ENCODE measurements at places on chromosomes 7 and 10.

DNA sequence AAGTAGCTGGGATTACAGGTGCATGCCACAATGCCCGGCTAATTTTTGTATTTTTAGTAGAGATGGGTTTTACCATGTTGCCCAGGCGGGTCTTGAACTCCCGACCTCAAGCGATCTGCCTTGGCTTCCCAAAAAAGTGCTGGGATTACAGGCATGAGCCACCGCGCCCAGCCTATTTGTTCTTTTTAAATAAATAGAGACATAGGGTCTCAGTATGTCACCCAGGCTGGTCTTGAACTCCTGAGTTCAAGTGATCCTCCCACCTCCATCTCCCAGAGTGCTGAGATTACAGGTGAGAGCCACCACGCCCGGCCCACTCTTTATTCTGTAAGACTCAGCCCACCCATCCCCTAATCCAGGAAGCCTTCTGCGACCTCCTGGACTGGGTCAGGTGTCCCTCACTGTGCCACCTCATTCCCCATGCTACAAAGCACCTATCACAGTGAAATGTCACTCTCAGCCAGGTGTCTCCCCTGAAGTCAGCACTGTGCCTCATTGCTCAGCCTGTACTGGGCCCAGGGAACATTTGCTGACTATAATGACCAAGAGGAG lies 2.8 kb downstream of the TMEM120A start:
- DNase-seq, result no peak

GRCh38 chr7:111517549-111517951 lies 44.7 kb downstream of the IMMP2L start:
- no peak for DNase-seq

- peak; percentile 52 for DNase-seq
Observed at GRCh38 chr10:3785851-3786271, 852 bp upstream of the KLF6 start.

- DNase-seq, result no peak
Observed at GRCh38 chr10:120727001-120727400, 124.2 kb upstream of the WDR11 start.

- peak; percentile 5 for DNase-seq
Observed at GRCh38 chr7:78121888-78122287, 323.3 kb downstream of the PHTF2 start.

GRCh38 chr7:6443372-6443941 lies 4.3 kb downstream of the DAGLB start:
- DNase-seq, result no peak

DNA sequence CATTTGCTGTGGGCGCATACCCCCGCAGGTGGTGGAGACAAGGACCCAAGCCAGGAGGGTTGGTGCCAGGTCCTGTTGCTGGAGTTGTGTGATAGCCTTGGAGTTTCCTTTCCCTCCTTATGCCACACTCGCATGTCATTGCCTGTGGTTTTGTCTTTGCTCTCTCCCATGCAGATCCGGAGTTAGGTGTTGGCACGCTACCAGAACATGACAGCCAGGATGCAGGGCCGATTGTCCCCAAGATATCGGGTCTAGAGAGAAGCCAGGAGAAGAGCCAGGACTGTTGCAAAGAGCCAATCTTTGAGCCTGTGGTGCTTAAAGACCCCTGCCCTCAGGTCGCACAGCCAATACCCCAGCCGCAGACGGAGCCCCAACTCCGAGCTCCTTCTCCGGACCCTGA lies 369.2 kb upstream of the GALNT17 start:
- no peak for DNase-seq

DNA sequence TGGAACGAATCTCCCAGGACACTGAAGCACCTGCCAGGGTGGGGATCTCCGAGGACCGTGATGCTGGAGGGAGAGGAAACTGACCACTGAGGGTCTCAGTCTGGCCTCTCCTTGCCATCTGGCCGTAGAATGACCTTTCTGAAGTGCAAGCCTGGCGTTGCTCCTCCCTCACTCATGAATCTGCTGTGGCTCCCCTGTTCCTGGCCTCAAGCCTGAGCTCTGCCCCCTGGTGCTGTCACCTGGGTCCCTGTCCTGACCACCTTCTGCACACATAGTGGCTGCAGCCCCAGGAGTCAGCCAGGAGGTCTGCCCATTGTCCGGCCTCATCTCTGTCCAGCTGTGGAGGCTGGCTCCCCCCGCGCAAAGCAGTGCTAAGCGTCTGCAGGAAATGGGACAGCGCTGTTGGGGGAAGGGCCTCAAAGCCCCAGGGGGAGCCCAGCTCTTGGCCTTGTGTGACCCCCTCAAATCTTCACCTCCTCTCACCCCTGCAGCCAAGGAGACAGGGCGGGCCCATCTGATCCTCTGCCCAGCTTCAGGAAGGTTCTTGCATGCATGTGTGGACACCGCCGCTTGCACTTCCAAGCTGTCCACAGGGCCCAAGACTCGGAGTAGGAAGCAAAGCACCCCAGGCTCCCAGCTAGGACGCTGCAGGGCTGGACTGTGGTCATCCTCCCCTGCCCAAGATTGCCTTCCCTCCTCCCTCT lies 65.7 kb downstream of the MYL10 start:
- DNase-seq, result no peak

- no peak for DNase-seq
Observed at GRCh38 chr7:105571891-105572290, 9.4 kb downstream of the EFCAB10 start.

DNA sequence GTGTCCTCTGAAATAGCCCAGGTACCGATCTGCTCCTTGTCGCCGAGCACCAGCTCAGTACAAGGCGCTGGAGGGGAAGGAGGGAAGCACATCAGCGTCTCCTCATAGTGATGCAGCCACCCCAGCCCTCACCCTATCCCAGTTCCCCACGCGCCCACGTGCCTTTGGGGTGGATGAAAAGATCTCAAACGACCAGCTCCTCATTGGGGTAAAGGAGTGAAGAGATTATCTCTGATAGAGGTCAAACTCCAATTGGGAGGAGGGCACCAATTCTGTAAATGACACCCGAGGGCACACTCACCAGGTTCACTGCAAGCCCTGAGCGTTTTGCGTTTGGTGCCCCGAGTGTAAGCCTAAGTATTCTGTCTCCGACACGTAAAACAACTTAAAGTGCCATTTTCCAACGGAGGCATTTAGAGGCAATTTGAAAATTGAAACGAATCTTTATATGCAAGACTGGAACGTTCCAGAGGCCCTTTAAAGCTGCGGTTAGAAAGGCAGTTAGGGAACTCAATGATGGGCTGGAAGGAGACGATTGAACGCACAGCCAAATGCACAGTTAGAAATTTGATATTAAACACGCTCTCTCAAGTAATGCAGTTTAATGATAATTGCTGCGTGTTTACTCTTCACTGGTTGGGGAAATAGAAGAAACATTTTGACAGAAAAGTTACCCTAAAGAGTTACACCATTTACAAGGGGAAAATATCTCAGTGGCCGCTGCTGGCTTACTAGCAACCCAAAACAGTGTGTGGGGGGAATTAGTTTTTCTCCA lies 8.9 kb upstream of the EMX2 start:
- DNase-seq, result no peak

DNA sequence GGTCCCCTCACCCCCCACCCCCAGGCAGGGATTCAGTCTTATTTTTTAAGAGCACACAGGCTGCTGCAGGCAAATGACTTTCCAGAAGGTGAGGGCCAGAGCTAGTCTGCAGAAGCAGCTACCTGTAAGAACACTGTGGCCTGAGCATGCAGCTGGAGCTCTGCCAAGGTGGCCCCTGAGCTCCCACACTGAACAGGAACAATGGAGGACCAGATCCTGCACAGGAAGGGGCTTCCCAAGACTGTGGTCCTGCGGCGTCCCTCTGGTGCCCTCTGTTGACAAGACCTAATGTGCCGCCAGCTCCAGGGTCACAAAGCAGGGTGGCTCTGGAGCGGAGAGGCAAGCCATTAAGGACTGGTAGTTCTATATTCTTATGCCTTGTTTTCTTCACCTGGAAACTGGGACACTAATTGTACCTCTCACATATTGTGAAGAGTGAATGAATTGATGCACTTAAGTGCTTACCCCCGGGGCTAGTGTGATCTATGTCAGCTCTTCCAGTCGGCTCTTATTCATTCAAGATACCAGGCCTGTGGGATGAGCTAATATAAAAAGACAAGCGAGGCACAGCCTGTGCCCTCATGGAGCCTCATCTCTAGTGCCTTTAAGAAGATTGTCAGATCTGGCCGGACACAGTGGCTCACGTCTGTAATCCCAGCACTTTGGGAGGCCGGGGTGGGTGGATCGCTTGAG lies 8.0 kb upstream of the BEND7 start:
- peak; percentile 20 for DNase-seq

DNA sequence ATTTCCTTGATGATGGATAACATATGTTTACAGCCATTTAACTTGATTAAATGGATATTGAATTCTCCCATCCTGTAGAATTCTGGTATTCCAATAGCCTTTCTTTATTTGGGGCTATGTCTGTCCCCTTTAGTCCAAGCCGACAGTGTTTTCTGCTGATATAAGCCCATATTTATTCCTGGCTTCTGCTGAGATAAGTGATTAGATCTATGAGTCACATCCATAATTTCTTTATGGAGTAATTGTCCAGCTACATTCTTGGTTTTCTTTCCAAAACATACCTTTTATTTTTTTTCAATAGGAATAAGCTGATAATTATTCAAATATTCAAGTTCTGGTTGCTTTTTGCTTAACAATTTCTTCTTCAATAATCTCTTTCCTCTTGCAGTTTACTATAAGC lies 106.7 kb downstream of the NRG3 start:
- DNase-seq, result no peak

GRCh38 chr10:52740913-52741675 lies 31.5 kb downstream of the MBL2 start:
- DNase-seq, result peak; percentile 48

DNA sequence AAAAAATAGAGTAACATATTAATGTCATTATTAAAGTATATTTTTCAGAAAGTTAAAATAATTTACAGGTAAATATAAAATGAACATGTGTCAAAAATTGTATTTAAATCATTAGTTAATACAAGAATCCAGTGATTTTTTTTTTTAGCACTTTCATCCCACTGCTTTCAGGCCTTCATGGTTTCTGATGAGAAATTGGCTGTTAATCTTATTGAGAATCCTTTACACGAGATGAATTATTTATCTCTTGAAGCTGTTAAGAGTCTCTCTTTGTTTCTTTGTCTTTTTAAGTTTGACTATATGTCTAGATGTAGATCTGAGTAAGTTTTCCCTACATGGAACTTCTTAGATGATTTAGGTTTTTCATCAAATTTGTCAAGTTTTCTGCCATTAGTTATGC lies 578.5 kb upstream of the KCND2 start:
- DNase-seq, result no peak

DNA sequence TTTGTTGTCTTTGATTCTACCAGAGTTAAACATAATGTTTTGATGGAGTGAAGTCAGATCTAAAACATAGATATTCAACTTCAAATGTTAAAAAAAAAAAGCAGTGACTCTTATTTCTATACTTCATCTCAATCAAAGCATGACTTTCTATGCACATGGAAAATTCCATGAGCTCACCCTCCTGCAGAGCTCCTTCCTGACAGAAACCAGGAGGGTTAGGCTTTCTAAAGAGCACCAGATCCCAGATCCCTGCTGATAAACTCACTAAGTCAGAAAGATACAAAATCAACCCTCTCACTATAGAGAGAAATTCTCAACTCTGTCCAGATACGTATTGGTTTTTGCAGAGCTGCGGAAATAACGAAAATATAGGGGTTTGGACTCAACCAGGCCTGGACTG lies 122.6 kb downstream of the FAM107B start:
- no peak for DNase-seq
